ENCODE measurements at places on chromosomes 6 and 20.
A peak's percentile ranks its signal among the peaks of the same experiment; 100 is the strongest.

- DNase-seq, result no peak
Measured at GRCh38 chr20:51889466-51889865, 87.1 kb upstream of the SALL4 start.

DNA sequence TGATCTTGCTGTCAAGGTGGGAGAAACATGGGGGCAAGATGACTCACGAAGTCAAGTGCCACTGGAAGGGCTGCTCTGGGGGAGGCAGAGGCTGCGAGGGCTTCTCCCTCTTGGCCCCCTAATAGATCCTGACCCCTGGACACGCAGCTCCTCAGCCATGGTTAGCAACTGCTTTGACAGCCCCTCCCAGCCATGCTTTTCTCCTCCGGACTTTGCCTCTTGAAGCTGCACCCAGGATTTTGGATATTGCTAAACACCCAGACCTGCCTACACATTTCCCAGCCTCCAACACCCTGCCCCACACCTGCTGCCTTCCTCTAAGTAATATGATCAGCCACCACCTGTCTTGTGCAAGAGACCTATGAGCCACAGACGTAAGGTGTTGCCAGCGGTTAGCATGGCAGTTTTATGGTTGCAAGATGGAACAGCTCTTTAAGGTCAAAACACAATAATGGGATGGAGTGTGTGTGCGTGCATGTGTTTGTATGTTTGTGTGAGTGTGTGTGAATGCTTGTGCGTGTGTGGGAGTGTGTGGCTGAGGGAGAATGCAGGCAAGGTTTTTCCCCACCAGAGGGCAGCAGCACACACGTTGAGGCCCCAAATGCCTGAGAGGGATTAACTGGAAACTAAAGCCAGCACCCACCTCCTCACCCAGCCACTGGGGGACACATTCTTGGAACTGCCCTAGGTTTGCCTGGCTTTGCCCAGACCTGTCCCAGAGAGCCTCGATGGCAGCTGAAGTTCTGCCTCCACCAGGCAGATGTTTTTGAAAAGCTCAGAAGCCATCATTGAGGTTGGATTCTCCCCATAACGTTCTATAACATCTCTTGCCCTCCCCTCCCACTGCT lies 2.5 kb downstream of the IP6K3 start:
- DNase-seq, result peak; percentile 68

DNA sequence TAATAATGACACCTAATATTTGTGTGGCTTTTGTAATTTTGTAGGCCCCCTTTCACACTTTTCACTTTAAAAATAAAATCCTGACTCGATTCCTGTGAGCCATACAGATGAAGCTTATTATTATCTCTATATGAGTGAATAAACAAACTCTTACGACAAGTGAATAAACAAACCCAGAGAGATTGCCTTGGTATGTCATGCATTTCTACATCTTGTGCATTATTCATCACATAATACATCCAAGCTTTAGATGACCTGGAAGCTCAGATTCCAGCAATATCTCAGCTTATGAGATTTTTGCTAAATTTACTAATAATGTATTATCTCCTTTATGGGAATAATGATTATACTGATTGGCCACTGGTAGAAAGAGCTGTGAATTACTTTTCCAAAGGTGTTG lies 248.2 kb downstream of the TBX18 start:
- DNase-seq, result no peak

- no peak for DNase-seq
Measured at GRCh38 chr6:47027315-47027714, 14.8 kb downstream of the ADGRF1 start.

DNA sequence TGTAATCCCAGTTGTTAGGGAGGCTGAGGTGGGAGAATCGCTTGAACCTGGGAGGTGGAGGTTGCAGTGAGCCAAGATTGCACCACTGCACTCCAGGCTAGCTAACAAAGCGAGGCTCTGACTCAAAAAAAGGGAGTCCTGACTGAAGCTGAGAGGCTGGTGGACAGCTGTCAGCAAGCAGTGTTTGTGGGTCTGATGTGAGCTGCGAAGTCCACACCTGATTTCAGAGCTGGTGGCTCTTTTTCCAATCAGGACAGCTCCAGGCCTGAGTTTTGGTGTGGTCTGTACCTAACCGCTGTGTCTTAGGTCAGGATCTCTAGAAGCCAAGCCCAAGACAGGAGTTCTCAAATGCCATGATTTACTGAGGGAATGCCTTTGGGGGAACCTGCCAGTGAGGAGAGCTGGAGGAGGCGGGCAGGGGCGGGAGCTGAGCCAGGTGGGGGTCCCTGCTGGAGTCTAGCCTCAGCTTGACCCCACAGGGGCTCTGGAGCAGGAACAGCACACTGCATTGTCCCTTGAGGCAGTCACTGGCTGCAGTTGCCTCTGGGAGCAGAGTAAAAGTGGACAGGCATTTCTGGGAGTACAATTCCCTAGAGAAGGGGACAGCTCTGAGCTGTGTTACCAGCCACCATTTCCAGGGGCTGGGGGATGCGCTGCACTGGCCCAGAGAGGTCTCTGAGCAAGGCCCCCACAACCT lies 5.0 kb downstream of the GFRA4 start:
- no peak for DNase-seq

DNA sequence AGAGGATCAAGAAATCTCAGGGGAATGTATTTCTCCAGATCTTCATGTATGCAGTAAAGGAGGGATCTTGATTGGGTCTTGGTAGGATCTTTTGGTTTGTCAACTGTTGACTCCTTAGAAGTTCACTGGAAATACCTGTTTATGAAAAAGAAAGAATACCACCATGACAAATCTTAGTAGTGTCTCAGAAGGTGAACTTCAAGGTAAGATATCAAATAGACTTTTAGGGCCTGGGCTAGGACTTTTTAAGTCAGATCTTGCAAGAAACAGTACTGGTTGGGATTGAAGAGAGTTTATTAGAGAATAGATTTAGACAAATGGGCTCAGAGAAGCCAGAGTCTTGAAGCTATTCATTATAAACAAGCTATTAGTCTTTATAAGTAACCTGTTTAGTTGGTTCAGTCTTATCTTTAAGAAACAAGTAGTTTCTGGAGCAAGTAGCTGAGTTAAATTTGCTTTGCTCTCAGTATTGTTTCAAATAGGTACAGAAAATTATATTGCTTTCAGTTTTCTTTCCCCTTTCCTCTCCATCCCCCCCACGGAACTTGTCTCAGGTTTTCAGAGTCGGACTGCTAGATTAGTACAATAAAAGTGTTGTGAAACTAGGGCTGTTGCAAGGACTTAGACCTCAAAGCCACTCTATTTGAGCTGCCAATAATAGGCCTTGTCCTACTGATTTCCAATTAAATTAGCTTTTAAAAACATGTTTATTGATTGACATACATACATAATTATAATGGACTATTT lies 529.1 kb upstream of the CITED2 start:
- no peak for DNase-seq

- no peak for DNase-seq
Measured at GRCh38 chr6:46105568-46105967, 24.2 kb upstream of the ENPP4 start.

DNA sequence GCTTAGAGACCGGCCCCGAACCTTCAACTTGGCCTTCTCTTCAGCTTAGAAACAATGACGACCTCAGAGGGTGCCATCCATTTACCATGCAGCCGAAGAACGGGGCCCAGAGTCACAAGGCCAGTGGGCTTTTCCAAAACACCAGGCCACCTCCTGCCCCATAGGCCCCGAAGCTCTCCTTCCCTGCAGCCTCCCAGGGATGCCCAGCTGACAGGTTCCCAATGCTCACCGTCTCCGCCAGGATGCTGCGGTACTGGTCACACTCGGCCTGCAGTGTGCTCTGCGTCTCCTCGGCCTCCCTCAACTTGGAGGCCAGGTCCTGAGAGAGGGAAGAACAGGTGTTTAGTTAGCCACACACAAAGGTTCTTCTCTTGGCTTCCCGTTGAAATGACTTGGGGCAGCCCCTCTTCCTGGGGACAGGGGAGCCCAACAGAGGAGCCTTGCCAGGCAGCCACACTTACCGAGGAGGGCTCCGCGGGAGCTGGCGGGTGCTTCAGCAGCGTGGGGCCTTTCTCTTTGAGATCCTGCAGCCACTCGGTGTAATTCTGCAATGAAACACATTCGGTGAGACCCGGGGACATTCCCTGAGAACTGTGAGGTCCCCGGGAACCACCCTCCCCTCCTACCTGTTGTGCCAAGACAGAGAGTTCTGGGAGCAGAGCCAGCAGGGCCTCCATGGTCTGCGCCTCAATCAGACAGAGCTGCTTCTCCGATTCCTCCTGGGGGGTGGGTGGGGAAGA lies 51.5 kb downstream of the DSTN start:
- no peak for DNase-seq

DNA sequence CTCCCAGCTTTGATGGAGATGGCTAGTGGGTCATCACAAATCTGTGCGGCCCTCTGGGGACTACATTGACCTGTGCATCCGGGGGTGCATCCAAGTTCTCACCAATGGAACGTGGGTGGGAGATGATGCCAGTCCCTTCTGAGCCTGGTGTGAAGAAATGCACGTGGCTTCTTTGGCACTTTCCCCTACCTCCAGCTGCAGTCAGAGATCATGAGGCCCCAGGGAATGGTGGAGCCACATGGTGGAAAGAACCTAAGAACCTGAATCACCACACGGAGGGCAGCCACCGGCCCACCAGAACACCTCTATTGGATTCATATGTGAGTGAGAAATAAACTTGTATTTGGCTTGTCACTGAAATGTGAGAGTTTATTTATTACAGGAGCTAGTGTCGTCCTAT lies 9.9 kb upstream of the CDKN1A start:
- no peak for DNase-seq

DNA sequence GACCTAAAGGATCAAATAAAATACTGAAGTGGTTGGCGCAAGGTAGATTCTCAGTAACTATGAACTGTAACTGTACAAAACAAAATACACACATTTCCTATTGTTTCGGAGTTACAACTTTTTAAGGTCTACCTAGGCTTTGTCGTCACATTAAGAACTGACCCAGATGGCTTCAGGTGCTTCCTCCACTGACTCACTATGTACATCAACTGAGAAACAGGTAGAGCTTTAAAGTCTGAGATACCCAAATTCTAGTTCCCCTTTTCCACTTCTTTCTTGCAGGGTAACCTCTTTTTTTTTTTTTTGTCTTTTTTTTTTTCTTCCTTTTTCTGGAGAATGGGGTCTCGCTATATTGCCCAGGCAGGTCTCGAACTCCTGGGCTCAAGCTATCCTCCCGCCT lies 5.5 kb downstream of the SNRPB start:
- DNase-seq, result no peak

GRCh38 chr6:2820415-2820814 lies 21.2 kb downstream of the SERPINB1 start:
- DNase-seq, result no peak

GRCh38 chr6:145036848-145037567 lies 698.3 kb downstream of the EPM2A start:
- no peak for DNase-seq

GRCh38 chr20:23366384-23366783 lies 4.4 kb downstream of the GZF1 start:
- no peak for DNase-seq

GRCh38 chr6:80143419-80143937 lies 37.0 kb downstream of the BCKDHB start:
- DNase-seq, result no peak

- DNase-seq, result no peak
Measured at GRCh38 chr6:83370567-83370966, 60.3 kb downstream of the ME1 start.

DNA sequence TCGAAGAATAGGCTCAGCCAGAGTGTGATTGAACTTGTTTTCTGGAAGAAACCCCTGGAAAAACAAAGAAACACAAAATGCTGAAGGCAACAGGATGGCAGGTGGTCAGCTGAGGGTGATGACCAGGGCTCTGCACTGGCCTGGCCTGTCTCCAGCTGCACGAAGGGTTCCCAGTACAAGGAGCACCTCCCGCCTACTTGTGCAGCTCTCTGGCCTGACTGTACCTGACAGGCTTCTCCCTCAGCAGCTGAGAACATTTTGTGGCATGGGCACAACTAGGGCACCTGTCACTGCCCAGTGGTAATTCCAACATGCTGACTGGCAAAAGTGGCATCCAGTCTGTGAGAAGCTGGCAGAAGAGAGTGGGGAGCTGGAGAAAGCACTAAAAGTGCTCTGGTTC lies 38.8 kb upstream of the EMILIN3 start:
- no peak for DNase-seq

- DNase-seq, result no peak
Measured at GRCh38 chr20:62638055-62638570, 4.2 kb upstream of the SLCO4A1 start.

DNA sequence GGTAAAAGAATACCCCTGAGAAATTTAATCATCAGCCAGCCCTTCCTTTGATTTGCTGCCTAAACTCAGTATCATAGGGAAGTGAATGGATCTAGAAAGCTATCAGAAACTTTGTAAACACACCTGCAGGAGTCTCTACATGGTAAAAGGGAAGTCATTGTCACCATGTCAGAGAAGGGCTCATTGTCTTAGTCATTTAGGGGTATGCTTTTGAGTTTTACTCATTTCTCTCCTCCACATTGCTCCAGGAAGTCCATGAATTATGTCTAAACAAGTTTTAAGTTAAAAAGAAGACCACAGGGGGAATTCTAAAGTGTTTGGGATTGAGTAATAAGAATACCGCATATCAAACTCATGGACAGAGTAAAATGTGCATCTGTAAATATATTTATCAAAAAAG lies 2.5 kb downstream of the SLC17A1 start:
- no peak for DNase-seq

DNA sequence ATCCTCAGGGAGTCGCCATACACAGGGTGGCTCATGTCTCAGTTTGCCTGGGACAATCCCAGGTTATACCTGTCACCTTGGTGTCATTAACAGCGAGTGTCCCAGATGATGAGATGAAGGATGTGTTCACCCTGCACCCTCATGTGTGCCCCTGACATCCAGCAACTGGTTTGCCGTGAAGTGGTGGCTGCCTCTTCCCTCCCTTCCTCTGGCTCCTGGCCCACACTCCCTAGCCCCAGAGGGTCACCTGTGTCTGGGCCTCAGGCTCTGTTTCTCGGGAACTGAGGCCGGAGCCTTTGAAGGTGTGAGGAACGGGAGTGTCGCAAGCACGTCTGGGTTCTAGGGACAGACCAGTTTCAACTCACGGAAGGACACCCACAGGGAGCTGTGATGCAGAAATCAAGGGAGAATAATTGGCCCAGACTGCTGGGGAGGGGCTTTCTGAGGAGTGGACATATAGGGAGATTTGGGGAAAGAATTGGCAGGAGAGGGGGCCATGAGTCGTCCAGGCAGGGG lies 35.8 kb upstream of the PHACTR3 start:
- DNase-seq, result no peak

- no peak for DNase-seq
Measured at GRCh38 chr20:63471717-63471980, 806 bp downstream of the KCNQ2 start.

- DNase-seq, result no peak
Measured at GRCh38 chr20:25254986-25255680, 7.2 kb downstream of the PYGB start.

GRCh38 chr6:167079853-167080297 lies 43.0 kb upstream of the CCR6 start:
- peak; percentile 47 for DNase-seq

- no peak for DNase-seq
Measured at GRCh38 chr20:15835811-15836210, 737.4 kb downstream of the KIF16B start.

- no peak for DNase-seq
Measured at GRCh38 chr6:70221025-70221714, 81.7 kb downstream of the COL9A1 start.
